ENCODE measurements at places on chromosomes 16 and 17.

DNA sequence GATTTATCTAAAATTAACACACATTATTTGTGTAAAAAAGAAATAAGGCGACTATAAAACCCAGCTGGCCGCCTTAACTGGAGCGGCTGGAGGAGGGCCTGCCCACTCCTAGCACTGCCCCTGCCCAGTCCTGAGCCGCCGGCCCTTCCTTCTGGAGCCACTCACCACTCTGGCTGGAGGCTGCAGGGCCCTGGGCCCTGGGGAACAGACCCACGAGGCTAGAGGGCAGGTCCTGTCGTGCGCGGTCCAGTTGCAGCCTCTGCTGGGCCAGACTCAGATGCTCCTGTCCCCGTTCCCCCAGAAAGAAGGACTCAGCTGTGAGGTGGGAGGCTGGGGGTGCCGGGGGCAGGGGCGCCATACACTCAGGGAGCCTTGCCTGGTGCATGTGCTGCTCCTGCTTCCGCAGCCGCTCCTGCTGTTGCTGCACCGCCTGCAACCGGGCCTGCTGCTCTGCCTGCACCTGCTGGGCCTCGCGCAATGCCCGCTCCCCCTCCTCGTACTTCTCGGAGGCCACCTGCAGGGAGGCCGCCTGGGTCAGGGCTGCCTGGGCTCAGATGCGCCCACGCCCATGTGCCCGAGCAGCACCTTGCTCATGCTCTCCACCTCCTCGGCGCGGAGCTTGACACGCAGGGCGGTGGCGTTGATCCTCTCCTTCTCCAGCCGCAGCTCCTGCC is 9.0 kb upstream of the MRPL38 start:
- no peak for DNase-seq

- DNase-seq, result no peak
These were observed 74.8 kb downstream of the SLC39A11 start for GRCh38 chr17:73017658-73018057.

GRCh38 chr17:63173450-63173849 is 207.4 kb downstream of the TANC2 start:
- DNase-seq, result no peak

GRCh38 chr16:27169511-27170071 is 33.7 kb upstream of the KDM8 start:
- DNase-seq, result peak; percentile 72

- DNase-seq, result no peak
These were observed 29.8 kb downstream of the POLR2A start for GRCh38 chr17:7513850-7514419.

DNA sequence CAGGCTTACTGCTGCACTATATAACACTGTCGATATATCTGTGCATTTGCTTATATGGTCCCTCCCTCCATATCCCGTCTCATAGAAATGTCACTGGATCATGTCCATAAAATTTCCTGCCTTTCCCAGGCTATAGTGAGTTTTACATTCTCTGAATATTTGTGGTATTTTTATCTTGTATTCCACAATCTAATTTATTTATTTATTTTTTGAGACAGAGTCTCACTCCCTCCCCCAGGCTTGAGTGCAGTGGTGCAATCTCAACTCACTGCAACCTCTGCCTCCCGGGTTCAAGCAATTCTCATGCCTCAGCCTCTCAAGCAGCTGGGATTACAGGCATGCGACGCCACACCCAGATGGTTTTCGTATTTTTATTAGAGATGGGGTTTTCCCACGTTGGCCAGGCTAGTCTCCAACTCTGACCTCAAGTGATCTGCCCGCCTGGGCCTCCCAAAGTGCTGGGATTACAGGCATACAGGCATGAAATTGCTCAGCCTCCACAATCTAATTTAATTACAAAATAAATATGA is 12.9 kb downstream of the TRIM37 start:
- DNase-seq, result no peak

GRCh38 chr16:72992142-72992601 is 55.8 kb downstream of the ZFHX3 start:
- DNase-seq, result no peak

GRCh38 chr17:33291248-33292200 is 1.6 kb downstream of the ASIC2 start:
- DNase-seq, result no peak

DNA sequence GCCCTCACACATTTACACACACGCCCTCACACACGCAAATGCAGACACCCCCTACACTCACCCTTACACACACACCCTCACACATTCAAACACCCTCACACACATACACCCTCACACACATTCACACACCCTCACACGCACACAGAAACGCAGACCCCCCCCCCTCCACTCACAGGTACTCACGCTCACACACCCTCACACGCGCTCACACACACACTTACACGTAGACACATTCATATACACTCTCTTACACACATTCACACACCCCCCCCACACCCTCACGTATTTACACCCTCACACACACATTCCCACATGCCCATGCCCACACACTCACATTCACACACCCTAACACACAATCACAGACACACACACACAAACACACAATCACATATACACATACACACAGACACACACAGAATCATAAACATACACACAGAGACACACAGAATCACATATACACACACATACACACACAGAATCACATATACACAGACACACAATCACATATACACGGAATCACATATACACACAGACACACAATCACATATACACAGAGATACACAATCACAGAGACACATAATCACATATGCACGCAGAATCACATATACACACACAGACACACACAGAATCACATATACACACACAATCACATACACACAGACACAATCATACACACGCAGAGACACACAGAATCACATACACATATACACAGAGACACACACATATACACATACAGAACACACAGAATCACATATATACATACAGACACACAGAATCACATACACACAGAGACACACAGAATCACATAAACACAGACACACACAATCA is 250.1 kb upstream of the RPL38 start:
- no peak for DNase-seq

- no peak for DNase-seq
These were observed 212.8 kb upstream of the CDH8 start for GRCh38 chr16:62249069-62249468.

DNA sequence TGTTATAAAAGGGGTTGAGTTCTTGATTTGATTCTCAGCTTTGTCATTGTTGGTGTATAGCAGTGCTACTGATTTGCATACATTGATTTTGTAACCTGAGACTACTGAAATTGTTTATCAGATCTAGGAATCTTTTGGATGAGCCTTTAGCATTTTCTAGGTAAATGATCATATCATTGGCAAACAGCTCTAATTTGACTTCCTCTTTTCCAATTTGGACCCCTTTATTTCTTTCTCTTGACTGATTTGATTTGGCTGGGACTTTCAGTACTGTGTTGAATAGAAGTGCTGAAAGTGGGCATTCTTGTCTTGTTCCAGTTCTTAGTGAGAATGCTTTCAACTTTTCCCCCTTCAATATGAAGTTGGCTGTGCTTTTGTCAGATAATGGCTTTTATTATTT is 45.4 kb downstream of the ITGAM start:
- no peak for DNase-seq

- no peak for DNase-seq
These were observed 135.9 kb upstream of the DYNLRB2 start for GRCh38 chr16:80404847-80405246.

- no peak for DNase-seq
These were observed 6.5 kb downstream of the CPNE7 start for GRCh38 chr16:89581861-89582563.

DNA sequence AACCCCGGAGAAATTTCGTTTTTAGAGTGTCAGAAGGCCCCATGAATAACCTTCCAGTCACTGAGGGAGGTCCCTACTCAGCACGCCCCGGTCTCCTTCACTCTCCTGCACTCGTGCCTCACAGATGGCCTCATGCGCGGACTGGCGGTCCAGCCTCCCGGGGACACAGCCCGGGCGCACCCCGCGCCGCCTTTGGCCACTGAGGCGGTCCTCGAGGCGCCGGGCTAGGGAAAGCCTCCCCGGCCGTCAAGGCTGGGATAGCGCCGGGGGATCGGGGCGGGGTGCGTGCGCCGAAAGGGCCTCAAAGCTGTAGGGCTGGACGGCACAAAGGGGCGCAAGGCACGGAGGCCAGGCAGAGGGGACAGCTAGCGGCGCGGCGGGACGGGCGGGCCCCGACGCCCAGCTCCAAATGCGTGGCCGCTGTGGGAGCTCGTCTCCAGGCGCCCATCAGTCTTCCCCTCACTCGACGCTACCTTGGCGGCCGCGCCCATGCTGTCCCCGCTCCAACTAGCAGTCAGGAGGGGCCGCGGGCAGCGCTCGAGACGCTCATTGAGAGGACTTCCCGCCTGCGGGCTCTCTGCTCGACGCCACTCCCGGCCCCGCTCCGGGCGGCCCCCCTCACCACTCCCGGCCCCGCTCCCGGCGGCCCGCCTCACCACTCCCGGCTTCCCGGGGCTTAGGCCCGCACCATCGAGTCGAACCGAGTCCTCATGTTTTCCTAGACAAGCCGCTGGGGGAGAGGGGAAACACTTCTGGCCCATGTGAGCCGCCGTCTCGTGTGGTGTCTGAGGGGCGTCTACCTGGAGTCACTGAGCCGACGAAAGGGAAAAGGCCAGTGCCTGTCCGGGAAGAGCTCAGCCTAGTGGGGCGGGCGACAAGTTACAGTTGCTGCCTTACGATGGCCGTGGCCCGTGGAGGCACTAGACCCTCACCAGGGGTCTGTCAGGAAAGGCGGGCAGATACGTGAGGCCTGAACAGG is at the start of gene USP6:
Gene USP6, plus strand, starts transcription at position 360 of the 979 bp plus-strand sequence. CDS start 14,336 bp downstream, outside the sequence.
- no peak for DNase-seq
